ENCODE measurements at places on chromosomes 12 and 14.

DNA sequence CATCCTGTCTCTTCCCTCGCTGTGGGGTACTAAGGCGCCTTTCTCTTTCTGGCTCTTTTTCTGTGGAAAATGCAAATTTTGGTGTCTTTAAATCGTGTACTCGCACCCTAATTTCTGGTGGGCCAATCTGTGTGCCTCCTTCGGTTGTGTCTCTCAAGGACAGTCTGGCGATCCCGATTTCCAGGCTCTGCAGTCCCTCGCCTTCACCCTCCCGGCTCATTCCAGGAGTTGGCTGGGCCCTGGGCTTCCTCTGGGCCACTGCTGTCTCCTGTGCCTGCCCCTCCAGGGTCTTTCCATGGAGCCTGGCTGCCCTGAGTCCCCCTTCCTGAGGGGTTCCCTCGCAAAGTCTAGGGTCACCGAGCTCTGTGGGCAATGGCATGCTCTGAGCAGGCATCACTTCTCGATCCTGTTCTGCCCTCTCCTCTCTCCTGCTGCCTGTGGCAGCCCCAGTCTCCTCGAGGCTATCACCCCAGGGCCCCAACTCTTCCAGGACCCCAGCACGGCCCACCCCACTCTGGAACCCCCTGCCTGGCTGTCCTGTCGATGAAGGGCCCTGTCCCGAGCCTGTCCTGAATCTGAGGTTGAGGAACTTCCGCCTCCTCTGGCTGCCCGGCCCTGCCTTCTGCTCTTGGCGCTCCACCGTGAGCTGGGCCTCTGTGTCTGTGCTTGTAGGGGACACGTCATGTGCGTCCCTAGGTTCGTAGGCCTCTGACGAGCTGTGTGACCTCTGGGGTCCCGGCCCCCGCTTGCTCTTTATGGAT, 24.1 kb downstream of the AHNAK2 start:
- DNase-seq: no peak

DNA sequence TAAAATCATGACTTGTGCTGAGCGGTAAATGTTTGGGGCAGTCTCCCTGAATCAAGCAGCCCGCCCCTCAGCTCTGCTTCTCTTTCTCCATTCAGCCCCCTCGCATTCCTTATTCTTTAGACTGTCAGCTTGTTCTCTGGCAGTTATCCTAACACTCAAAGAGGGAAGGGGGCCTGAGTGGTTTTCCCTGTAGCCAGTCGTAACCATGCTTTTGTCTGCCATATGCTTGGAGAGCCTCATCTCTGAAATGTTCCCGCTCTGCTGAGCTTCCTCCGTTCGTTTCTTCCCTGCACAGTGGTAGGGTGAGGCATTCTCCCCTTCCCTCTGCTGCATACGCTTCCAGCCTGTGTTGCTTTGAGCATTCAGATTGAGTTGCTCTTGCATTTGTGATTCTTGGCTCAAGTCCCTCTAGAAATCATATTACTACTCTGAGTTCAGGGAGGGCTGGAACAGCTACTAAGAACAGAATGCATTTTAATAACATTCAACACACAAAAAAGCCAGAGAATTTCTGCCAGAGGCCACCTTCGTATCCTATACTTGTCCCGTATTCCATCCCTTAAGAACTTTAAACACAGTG, 119.7 kb downstream of the FBXL14 start:
- DNase-seq: no peak

GRCh38 chr14:91397965-91398591, 19.5 kb downstream of the CCDC88C start:
- DNase-seq: no peak

DNA sequence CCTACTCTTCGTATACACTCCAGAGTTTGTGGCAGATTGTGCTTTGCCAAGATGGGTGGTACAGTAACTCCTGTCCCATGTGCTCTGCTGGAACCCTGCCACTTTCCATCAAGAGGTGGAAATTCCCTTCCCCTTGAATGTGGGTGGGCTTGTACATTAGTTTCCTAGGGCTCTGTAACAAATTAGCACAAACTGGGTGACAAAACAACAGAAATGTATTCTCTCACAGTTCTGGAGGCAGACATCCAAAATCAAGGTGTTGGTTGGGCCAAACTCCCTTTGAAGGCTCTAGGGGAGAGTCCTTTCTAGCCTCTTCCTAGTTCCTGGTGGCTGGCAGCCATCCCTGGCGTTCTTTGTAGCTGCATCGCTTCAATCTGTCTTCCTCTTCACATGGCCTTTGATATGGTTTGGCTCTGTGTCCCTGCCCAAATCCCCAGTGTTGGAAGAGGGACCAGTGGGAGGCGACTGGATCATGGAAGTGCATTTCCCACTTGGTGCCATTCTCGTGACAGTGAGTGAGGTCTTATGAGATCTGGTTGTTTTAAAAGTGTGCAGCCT, 117.5 kb downstream of the VRK1 start:
- DNase-seq: no peak

DNA sequence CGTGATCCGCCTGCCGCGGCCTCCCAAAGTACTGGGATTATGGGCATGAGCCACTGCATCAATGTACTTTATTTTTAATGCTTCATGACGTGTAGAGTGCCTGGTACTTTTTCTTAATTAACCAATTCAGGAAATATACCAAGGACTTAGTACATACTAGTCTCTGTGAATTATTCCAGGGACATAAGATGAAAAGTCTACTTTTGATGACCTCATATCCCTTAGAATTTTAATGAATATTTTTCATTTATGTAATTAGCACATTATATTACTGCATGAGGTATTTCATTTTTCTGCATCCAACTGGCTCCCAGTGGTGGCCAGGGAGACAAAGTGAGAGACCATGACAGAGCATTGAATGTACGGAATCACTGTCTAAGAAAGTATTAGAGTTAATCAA, 577.7 kb upstream of the NOVA1 start:
- DNase-seq: no peak

DNA sequence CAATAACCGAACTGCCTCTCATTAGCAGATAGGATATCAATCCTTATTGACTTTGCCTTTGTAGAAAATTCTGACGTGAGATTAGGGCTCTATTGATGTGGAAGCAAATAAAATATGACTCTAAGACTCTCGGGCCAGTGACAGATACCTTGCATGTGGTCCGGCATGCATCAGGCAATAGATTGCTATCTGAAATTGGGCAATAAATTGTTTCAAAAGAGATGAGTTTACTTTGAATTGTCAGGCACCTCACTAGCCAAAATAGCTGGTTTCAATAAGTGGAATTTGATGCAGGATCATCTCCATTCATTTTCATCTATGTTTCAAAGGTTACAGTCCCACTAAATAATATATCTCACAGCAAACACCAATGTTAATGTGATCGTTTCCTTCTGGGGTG, 186.3 kb upstream of the PLEKHA5 start:
- DNase-seq: no peak

DNA sequence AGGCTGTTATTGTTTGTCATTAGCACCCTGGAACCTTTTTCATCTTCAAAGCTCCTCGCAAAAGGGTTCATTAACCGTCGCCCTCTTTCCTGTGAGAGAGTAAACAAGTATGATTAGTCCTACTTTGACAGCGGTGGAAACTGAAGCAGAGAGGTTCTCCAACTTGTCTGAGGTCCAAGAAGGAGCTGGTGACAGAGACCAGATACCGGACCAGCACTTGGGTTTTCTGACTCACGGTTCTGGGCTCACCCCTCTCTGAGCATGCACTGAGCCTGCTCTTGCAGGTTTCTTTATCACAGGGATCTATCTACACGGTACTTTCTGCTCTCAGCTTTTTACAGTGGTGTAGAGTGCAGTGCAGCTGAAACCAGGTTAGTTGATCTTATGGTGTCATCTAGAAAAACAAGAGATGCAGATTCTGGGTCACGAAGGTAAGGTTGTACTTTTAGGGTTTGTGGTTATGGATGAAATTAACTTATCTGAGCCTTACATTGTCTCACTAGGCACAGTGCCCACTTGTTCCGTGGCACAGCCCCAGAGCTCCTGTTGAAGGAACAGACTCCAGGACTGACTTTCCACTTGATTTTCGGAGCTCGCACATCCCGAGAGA, 62.1 kb downstream of the PPP2R5C start:
- no peak for DNase-seq

- DNase-seq: no peak
These were observed 131.8 kb downstream of the ERC1 start for GRCh38 chr12:1122786-1123185.

- no peak for DNase-seq
These were observed 76.1 kb downstream of the DHRS2 start for GRCh38 chr14:23712287-23712686.

- no peak for DNase-seq
These were observed 16.7 kb upstream of the E2F7 start for GRCh38 chr12:77082021-77082420.

DNA sequence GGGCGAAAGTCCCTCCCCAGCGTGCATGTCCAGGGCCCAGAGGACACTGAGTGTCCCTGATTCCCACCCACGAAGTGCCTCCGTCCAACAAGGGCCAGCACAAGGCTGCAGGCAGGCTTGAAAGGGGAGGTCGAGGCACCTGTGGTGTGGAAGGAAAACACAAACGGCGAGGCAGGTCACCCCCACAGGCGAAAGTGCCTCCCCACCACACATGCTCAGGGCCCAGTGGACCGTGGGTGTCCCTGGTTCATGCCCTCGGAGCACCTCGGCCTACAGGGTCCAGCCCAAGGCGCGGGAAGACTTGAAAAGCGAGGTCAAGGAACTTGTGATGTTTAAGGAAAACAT, 370.4 kb downstream of the ALG10 start:
- no peak for DNase-seq

GRCh38 chr12:76069339-76069738, 15.1 kb downstream of the NAP1L1 start:
- no peak for DNase-seq

GRCh38 chr12:105204916-105205315, 31.1 kb downstream of the APPL2 start:
- DNase-seq: no peak

- no peak for DNase-seq
These were observed 14.9 kb downstream of the TMEM116 start for GRCh38 chr12:111998015-111998414.

DNA sequence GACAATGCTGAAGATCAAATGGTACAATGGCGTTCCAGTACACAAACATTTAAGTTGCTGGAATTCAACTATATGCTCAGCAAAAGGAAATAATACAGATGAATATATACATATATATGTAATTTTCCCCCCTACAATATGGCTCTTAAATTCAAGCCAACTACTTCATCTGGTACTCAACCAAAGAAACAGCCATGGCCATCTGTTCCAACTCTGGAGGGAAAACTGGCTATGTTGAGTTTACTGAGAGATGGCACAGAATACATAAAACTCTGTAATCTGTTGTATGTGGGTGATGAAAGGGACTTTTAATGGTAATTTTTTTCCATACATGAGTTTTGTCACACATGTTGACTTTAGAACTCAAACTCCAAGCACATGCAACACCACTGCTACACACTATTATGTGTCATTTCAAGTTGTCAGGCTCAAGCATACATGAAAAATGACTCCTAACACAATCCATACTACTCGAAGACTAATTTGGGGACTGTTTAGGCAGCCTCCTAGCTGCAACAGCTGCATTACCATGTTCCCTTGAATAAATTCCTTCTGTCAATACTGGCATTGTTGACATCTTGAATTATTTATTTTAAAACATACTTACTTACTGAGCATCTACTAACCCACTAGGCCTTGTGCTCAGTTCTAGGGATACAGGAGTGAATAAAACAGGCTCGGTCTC, 38.2 kb upstream of the MAP3K9 start:
- DNase-seq: no peak

GRCh38 chr14:99267837-99268781, 3.9 kb downstream of the BCL11B start:
- no peak for DNase-seq

DNA sequence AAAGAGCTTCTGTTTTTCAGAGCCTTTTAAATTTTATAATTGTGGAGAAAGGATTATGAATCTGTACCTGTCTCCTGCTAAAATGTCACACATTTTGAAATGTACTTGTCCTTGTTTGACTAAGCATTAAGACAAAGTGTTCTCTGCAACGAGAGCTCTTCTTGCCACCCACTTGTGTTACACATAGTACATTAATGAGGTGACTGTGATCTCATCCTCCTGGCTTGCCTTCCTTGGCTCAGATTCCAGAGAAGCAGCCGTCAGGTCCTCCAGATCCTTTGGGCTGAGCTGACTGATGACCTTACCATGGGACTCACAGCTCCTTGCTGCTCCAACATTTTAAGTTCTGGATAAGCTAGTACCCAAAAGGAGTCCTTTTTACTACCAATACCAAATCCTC, 81.4 kb downstream of the BBS10 start:
- no peak for DNase-seq

DNA sequence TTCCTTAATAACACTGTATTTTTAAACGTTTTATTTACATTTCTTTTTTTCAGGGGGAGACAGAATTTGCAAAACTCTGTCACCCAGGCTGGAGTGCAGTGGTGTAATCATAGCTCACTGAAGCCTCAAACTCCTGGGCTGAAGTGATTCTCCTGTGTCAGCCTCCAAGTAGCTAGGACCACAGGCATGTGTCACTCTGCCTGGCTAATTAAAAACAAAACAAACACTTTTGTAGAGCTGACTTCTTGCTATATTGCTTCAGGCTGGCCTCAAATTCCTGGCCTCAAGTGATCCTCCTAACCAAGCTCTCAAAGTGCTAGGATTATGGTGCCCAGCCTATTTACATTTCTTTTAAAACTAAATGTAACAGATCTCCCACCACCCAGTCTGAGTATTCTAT, 12.7 kb downstream of the CPSF6 start:
- no peak for DNase-seq

DNA sequence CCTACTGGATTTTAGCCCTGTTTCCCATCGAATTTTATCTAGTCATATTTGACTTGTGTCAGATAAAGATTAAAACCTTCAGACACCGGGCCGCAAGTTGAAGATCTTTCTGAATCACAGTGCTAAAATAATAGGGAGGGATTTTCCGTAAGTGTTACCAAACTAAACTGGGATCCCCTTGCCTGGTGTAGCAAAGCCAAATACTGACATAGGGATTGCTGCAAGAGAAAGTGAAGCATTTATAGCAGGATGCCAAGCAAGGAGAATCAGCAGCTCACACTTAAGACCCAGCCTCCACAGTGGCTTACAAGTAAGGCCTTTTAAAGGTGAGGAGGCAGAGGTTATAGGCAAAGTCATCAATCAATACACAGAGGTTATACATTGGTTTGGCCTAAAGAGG, 147.4 kb downstream of the AKAP6 start:
- DNase-seq: no peak

GRCh38 chr12:101168001-101168400, 42.0 kb downstream of the SLC5A8 start:
- DNase-seq: no peak

DNA sequence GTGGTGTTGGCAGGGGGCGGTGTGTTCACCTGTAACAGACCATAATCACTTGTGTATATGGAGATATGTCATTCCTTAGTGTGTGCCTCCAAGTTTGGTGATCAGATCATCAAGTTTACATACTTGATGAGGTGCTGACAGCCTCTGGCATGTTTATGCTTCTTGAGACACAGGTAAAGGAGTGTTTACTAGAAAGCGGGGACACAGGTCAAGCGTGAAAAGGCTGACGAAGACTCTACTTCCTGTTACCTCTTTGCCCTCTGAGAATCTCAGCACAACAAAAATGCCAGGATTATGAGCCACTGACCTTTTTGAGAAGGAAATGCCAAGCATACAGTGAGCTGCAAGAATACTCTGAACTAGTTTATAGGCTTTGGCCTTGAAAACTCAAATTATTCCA, 29.6 kb downstream of the PRDM4 start:
- DNase-seq: no peak

GRCh38 chr14:53964249-53964648, 7.6 kb upstream of the BMP4 start:
- no peak for DNase-seq

Measured in suppressor macrophage (primary cell).